AG09319 (cell line): ENCODE measurements at places on chromosomes 12 and 14.

DNA sequence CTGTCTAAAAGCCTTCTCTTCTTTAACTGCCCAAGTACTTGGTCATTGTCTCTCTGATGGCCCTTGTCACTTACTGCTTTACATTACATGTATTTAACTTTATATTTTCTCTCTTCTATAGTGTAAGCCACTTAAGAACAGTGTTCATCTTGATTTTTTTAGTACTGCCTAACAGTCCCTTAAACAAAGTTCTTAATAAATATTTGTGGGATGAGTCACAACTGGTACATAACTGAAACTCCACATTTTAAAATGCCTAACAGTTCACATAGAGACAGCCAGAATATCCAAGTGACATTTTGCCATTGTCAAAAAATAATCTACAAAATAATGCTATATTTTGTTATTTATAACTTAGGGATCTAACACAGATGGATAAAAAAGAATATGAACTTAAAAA is 146.6 kb downstream of the STXBP6 start:
- no peak for DNase-seq

DNA sequence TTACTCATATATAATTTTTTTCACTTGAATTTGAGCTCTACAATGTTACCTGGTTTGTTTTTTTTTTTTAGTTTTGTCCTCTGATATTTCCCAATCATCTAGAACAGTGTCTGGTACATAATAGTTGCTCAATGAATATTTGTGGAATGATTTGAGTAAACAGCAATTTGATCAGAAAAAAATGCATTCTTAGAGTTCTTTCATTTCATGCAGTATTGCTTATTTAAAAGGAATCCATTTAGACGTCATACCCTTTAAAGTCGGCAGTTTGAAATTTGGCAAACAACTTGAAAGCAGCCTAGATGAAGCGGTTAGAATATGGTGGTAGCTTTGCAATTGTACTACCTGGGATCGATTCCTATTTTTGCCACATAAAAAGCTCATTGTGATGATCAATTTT is 140.0 kb downstream of the PDE3A start:
- DNase-seq = peak; percentile 19

GRCh38 chr14:95356245-95356869 is 36.6 kb upstream of the CLMN start:
- no peak for DNase-seq

- DNase-seq = peak; percentile 41
Measured at GRCh38 chr12:116861320-116861719, 19.9 kb downstream of the HRK start.

DNA sequence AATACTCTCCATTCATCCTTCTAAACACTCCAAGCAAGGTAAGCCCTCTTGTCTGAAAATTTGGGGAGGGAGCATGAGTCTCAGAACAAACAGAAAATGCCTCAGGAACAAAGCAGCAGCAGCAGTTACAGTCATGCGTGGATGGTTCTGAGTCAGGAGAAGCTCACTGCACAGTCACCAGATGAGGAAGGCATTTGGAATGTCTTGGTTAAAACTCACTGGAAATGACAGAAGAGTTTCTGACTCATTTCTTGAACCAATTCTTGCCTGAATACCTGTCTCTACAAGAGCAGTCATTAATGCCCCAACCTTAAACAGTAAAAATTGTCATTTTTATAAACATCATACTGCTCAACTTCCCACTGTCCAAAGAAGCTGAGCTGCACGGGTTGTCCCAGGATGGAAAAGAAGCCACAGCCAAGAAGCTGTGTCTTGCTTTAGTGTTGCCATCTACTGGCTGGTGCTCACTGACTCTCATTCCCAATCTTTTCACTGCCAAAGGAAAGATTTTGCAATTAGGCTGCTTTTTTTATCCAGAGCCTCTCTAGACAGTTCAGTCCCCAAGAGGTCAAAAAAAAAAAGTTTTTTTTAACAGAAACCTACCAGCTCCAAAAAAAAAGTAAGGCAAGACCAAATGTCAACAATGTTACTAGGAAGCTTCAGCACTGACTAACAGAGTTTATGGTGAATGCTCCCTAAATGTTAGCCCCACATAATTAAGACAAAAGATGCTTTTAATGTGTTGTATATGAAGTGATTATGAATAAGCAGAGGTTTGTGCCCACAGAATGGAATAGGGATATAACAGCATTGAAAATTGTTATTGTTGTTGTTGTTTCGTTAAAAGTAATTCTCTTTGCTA is 40.4 kb downstream of the KICS2 start:
- peak; percentile 87 for DNase-seq

GRCh38 chr14:63178912-63179311 is 25.3 kb upstream of the RHOJ start:
- DNase-seq = no peak

DNA sequence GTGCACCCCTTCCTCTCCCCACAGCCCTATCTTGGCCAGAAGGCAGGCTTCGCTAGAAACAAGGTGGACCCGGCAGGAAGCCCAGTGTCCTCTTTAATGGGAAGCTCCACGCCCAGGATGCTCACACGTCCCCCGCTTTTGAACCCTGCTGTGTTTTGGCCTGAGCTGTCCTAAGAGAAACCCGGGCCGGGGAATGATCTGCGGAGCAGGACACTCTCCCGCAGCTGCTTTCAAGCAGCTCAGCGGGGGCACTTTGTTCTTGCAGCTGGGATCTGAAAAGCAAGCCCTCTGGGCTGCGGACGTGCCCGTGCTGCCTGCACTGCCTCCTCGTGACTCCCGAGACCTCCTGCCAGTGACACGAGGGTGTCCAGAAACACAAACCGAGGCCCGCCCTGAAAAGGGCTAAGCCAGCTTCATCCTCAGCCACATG is 30.0 kb downstream of the SCARB1 start:
- DNase-seq = no peak

DNA sequence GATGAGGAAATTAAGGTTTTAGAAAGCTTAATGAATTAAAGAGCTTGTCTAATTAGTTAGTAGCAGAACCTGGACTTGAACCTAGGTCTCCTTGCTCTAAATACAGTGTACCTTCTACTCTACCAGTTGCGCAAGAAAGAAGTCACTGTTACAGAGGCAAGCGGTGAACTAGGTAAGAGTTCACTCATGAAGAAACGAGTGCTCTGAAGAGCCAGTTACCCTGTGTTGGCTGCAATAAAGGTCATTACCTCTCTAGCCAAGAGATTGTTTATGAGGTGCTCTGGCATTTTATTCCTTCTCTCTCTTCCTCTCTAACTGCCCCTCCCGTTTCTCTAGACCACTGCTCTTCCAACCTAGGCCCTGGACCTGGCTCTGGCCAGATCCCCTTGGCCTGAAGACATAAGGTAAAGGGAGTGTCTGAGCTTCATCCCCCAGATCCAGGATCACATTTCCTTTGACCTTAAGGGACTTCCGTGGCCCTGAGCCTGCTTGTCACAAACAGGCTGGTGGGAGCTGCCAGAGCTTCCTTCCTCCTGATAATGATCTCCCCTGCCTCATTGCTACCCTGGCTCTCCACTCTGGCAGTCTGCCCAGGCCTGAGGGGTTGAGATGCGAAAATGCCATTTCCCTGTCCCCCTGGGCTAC is 1.9 kb downstream of the RNASE7 start:
- no peak for DNase-seq

- no peak for DNase-seq
Measured at GRCh38 chr14:105505101-105505500, 14.1 kb downstream of the TEDC1 start.
